ENCODE measurements at places on chromosomes 5 and 9.
A peak's percentile ranks its signal among the peaks of the same experiment; 100 is the strongest.

GRCh38 chr9:90300611-90301276 is 341.9 kb downstream of the DIRAS2 start:
- no peak for DNase-seq

DNA sequence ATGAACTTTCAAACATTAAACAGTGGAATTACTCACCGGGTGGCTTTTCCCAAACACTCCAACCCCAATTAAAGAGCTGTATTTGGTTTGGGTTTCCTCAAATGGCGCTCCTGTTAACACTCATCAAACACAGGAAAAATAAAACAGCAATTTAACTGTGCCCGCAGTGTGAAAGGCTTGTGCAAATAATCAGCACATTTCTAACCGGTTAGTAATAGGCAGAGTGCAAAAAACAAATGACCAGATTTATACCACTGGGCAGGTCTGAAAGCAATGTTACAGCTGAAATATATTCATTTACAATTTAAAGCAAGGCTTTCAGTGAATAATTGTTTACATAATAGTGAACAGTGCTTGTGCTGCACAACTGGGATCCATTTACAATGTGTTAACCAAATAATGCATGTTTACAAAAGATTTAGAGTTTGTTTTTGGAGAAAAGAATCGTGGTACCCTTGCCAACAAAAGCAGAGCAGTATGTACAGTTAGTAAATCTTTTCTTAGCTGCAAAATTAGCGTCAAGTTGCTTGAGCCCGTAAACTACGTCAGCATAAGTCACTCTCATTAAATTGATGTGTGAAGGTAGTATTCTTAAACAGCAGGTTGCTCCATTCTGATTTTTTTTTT is 662.9 kb upstream of the ZNF608 start:
- DNase-seq: no peak

DNA sequence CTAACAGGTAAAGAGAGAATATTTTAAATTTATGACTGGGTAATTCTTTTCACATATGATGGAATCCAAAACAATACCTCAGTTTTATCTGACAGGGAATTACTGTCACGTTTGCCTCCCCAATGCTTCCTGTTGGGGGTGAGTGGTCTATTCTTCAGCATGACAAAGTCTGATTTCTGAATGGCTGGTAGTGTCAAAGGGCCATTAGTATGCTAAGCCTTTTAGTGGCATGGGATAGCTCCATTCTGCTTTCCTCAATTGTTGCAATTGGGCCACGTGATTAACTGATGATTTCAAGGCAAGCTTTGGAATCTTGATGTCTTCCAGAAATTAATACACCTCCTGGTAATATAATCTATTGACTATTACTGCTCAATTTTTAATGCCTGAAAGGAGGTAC is 14.7 kb upstream of the NDUFS4 start:
- DNase-seq: no peak

DNA sequence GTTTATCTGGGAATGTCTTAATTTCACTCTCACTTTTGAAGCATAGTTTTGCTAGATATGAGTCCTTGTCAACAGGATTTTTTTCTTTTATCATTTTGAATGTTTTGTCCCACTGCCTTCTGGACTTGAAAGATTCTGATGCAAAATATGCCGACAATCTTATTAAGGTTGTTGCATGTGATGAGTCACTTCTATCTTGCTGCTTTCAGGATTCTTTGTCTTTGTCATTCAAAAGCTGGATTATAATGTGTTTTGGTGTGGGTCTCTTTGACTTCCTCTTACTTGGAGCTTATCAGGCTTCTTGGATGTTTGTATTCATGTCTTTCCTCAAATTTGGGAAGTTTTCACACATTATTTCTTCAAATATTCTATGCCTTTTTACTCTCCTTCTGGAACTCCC is 33.8 kb downstream of the PLEKHG4B start:
- DNase-seq: no peak

DNA sequence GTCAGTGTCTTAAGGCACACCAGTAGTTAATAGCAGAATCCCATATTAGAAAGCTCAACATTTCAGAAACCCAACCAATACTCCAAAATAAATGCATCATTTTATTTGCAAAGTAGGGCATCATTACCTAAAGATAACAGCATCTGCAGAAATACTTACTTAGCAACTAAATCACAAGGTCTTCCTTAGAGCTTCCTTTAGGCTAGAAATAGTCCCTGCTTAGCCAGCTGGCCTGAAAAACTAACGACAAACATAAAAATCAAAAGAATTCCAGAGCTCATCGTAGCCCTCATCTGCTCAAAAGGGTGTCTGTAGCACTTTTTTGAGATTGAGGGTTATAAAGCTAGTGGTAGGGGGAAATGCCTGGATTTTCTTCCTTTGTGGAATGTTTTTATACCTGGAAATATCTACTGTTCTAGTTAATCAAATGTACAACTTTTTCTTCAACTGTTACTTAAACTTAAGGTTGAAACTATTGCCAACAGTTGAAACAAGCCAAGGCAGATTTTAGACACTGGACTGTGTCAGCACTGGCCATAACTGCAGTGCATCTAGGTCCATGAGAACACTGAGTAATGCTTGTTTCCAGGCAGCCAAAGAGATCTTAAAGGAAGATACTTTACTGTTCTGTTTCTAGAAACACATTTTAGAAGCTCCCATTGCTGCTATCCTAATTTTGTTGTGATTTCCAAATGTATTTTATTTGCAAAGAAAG is 129.4 kb upstream of the RASA1 start:
- no peak for DNase-seq

- no peak for DNase-seq
Observed at GRCh38 chr9:24961762-24962161, 416.1 kb upstream of the IZUMO3 start.

GRCh38 chr5:96067251-96067650 is 105.6 kb upstream of the ELL2 start:
- DNase-seq: no peak

GRCh38 chr5:181261320-181262049 is 542 bp upstream of the TRIM52 start:
- peak; percentile 77 for DNase-seq

DNA sequence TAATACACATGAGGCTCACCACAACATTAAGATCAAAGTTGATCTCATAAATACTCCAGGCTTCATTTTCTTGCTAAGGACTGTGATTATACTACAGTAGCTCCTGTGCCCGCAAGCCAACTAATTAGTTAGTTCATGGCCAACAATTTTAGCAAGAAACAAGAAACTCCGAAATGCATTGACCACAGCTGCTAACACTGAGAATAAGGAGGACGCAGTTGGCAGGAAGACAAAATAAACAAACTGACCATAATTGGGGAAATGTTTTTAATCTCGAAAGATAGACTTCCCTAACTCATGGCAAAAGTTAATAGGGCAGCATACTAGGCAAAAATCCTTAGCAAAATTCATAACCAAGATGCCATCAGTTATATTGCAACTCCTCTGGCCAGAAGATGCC is 115.5 kb upstream of the SPEF2 start:
- no peak for DNase-seq

GRCh38 chr9:126443144-126443543 is 116.5 kb downstream of the MVB12B start:
- no peak for DNase-seq

- DNase-seq: no peak
Observed at GRCh38 chr5:172828911-172829431, 5.1 kb upstream of the ERGIC1 start.

DNA sequence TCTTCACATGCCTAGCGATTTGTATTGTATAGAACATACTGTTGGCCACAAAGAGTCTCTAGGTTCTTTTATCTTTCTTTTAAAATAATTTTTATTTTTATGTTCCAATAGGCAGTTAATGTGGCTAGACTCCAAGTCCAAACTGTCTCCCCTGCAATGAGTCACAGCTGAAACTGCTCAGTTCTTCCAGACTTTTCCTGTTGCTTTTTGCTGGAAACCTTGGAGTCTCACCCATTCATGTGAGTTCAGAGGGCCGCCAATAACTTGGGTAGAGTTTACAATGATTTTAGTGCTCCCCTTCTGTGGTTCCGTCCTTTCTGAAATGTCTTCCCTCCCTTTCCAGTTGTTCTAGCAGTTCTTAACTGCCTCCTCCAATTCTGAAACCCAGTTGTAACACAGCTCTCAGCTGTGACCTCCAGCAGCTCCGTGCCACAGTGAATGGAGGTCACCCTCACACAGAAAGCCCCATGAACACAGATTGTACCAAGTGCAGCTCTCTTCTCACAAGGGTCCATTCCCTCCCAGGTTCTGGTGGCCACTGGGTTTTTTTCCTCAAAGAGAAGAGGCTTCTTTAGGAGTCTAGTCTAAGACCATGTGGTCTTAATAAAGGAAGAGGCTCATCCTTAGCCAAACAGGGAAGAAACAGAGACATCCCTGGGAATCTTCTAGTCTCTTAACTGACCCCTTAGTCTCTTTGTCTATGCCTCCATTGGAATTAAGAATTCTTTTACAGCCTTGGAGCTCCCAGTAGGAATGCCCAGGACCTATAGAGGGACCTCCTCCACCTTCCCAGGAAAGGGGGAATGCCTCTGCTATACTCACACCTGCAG is 198.5 kb downstream of the SPOCK1 start:
- DNase-seq: no peak

DNA sequence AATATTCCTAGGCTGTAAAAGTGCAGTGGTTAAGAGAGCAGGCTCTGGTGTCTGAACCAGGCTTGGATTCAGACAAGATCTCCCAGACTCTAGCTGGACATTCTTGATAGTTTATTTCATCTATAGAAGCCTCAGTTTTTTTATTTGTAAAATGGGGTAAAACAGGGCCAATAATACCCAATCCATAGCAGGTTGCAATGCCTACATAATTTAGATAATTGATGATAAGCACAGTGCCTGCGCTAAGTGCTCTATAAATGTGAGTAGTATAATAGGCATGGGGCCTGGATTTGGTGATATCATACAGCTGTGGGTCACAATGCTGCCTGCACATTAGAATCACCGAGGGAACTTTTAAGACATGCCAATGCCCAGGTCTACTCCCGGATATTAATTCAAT is 603.5 kb downstream of the ISL1 start:
- no peak for DNase-seq

GRCh38 chr5:78467752-78468357 is 107.4 kb downstream of the SCAMP1 start:
- DNase-seq: no peak

DNA sequence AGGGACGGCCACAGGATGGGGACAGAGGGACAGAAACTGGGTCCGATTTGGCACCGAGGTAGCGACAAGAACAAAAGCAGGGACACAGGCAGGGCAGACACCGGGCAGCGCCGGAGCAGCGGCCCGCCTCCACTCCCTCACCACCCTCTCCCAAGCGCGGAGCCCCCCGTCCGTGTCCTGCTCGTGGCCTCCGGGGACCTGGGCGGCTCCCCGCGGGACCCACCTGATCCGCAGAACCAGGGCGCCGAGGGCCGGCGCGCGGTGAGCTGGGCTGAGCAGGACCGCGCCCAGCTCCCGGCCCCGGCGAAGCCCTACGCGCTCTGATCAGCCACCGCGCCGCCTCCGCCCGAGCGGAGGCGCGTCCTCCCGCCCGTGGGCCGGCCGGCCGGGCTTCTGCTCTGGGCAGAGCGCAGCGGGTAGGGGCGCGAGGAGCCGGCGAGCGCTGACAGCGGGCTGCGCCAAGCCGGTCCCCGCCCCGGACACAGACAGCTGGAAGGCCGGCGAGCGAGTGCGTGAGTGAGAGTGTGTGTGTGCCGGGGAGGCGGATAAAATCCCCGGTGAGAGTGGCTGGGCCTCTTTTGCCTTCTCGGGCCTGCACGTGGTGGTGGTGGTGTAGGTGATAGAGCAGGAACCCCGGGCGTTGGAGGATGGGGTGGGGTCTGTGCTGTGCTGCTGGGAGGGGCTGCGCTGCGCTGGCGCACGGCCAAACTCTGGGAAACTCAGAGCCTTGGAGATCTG is at the start of gene GGTA1:
Gene GGTA1, minus strand, starts transcription at position 418 of the 738 bp plus-strand sequence. CDS start 31,922 bp downstream, outside the sequence.
- no peak for DNase-seq

GRCh38 chr5:2241842-2242241 is 359.1 kb upstream of the IRX4 start:
- DNase-seq: no peak

DNA sequence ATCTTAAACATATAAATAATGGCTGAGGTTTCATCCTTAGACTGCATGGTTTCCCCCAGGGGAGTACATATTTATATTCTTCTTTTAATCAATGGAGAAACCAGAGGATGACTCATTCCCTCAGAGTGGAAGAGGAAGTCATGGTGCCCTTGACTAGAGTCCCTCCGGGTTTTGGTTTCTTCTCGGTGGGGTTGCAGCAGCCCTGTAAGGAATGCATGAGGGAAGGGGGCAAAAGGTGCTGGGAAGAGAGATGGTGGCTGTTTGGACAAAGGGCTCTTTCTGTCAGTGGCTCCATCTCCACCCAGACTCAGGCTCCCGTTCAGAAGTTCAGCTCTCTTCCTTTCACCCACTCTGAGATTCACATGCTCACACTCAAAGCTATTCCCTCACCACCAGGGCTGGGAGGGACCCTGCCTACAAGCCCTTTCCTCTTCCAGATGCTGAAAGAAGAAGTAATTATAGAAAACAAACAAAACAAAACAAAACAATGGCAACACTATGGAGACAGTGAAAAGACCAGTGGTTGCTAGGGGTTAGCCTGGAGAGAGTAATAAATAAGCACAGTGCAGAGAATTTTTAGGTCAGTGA is 129.8 kb upstream of the IL12B start:
- DNase-seq: no peak

Data from activated naive CD4-positive, alpha-beta T cell treated with Interleukin-2 at 50 U/mL for 16 hours (primary cell).